Lower leg skin (tissue), 4 donors: ENCODE measurements at places on chromosomes 6 and 20. TPM values are rescaled to one million over a fixed set of nuclear protein-coding genes. Genes with fewer than 3 reads are reported as not detected.

- peak; percentile 26 for DNase-seq
Measured at GRCh38 chr20:32357375-32357868, 709 bp upstream of the ASXL1 start.

DNA sequence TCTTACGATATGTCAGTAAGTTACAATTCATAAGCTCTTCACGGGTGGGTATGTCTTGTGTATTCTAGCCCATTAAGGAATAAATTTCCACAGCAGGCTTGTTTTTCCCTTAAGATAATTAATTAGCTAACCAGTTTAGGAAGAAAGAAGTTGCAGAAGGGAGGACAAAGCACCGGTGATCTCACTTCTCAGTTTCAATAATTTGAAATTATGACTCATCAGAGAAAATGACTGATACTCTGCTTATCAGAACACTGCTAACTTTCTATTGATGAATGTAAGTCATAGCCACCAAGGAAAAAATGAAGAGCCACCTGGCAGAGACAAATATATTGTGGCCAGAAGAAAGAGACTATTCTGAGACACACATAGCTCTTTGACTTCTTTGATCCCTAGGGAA lies 35.0 kb upstream of the ENTPD6 start:
- no peak for DNase-seq

DNA sequence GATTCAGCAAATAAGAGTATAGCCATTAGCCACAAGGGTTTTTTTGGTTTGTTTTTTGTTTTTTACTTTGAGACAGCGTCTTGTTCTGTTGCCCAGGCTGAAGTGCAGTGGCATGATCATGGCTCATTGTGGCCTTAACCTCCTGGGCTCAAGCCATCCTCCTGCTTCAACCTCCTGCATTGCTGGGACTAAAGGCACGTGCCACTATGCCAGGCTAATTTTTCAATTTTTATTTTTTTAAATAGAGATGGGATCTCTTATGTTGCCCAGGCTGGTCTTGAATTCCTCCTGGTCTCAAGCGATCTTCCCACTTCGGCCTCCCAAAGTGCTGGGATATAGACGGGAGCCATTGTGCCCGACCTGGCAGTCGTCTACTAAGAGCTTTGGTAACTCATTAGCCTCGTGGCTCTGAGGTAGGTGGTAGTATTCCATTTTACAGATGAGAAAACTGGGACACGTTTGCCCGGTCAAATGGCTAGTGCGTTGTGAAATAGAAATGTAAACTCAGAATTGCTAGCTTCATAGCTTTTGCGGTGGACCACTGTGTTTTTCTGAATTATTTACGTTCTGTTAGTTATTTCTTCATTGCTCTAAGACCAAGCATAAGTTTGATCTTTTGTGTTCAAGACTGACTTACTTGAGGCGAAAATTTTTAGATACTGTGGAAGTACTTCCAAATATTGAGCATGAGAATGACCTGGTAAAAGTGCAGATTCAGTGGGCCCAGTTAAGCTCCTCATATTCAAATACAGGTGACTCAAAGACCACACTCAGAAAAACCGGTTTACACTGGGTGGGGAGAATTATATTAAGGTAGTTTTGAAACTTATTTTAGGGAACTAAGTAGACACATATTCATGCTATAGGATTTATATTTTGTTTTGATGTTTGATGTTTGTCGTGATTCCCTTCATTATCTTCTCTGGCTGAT lies 2.1 kb downstream of the PANK2 start:
- no peak for DNase-seq

- peak; percentile 15 for DNase-seq
Measured at GRCh38 chr20:50338479-50339391, 148.1 kb downstream of the CEBPB start.

- DNase-seq = no peak
Measured at GRCh38 chr6:11912420-11912819, 99.7 kb upstream of the HIVEP1 start.

DNA sequence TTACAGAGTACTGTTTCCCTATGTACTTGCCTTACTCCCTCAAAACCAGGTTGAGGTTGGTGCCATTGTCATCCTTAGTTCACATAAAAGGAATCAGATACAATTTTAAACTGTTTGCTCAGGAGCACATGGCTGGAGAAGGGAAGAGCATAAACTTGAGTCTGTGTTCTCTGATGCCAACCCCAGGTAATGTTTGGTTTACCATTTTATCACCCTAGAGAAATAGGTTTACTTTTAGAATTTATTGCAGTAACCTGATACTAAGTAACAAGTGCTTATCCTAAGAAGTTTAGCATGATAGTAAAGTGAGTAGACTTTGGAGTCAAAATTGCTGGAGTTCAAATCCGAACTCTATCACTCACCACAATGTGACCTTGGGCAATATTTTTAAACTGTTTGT lies 86.3 kb downstream of the RFPL4B start:
- no peak for DNase-seq

The PLAGL1 gene
- 30.2 TPM for total RNA-seq

GRCh38 chr6:66553441-66553840 lies 846.4 kb upstream of the EYS start:
- DNase-seq = no peak

The ZNF311 gene
- total RNA-seq = 0.69 TPM

The FAM83B gene
- 116 TPM for total RNA-seq

DNA sequence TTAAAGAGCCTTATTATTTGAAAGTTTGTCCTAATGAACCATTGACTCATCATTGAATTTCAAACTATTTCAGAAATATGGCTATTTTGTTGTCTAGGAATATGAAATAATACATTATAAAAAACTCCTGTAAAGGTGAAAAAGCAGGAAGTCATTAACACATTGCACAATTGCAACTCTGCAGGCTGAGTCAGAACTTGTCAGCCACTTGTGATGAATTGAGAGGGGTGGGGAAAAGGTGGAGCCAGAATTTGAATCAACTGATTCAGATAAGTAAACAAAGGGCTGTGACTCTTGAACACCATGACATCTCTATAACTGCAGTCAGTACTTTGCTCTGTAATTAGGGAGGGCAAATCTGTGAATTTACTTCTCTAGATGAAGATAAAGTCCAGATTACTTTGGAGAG lies 6.0 kb downstream of the C6orf141 start:
- peak; percentile 47 for DNase-seq

- no peak for DNase-seq
Measured at GRCh38 chr6:144170044-144170443, 19.7 kb downstream of the STX11 start.

The CDH26 gene
- 1.9 TPM for total RNA-seq

DNA sequence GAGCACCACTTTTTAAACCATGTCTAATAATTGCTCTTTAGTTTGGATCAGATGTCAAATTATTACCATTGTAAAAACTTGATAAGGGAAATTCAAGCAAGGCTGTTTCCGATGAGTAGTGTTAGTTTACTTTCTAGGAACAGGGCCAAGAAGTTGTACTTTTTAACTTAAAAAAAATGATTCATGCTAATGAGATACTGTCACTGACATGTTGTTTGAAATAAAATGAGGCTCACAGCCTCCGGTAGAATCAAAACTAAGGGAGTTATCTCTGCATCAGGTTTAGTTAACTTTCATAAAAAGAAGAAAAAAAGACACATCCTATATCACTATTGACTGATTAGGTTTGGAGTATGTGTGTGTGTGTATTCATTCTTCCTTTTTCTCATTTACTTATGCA lies 55.2 kb upstream of the SUPT3H start:
- DNase-seq = no peak

- no peak for DNase-seq
Measured at GRCh38 chr20:63082939-63083735, 76.4 kb upstream of the BHLHE23 start.

The LRRN4 gene
- not detected for total RNA-seq

DNA sequence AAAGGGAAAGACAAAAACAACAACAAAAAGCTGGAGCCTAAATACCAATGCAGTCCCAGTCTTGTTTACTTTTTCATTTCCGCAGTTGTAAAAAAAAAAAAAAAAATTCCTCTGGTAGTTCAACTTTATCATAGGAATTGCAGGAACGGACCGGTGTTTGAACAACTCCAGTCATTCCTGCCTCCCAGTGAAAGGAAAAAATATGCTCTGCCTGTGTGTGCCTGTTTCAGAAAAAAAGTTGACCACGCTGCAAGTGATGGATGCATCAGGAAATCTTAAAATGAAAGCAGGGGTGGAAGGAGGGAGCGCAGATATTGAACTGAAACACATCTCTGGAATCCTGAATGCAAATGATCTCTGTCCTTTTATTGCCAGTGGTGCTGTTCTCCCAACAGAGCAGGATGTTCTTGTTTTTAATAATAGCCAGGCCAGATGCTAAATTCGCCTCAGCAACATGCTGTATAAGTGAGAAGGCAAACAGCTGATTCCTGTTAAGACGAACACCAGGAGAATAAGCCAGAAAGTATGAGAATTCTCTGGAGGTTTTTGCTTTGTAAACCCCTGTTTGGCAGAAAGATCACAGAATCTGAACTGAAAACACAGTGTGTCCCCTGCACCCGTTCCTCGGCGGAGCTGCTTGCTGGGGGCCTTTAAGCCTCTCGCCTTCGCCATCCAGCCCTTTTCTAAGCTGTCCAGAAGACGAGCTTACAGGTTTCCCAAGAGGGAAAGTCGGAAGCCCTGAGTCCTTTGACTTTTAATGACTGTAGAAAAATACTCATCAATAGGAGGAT lies 178.4 kb upstream of the SUPT3H start:
- no peak for DNase-seq

DNA sequence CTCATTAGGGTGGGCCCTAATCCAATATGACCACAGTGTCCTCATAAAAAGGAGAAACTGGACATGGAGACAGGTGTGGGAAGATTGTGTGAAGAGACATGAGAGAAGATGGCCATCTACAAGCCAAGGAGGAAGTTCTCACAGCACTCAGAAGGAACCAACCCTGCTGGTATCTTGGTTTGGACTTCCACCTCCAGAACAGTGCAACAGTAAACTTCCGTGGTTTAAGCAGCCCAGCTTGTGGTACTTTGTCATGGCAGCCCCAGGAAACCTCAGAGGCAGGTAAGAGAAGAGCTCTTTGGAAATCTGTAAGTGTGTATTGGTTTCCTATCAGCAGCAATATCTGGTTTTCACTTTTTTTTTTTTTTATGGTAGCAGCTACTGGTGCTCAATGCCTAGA lies 16.5 kb upstream of the CNKSR3 start:
- no peak for DNase-seq

GRCh38 chr6:43830775-43831174 lies 60.8 kb downstream of the VEGFA start:
- no peak for DNase-seq

DNA sequence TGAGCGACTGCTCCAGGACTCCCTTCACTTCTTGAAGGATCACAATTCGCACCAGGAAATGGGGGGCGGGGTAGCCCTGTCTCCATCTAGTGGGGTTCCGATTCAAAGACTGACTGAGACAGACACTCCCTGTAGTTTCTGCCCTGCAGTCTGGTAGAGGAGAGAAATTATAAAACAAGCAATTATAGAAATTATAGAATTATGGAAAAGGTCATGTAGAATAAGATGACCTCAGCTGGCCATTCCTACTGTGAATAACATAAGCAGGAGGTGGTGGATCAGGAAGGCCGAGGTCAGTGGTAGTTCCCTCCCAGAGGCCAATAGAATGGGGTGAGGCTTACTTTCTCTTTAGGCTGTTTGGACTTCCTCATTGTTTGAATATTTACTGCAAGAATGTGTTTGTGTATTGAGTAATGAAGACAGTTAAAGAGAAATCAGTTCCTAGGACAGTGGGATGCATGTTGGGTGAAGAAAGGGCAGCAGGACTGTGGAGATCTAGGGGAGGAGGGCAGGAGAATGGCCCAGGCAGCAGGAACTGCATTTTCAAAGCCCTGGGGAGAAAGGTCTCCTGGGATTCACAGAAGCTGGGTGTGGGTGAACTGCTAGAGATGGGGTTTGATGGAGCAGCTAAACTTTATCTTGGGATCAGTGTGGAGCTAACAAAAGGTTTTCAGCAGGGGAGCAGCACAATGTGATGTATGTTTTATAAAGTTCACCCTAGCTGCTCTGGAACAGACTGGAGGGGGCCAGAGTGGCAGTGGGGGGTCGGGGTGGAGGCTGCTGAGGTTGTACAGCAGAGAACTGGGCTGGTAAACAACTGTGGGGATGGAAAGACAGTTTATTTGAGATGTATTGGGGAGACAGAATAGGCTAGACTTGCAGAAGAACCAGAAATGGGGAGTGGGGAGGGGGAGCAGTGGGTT lies 2.1 kb downstream of the ZNF341 start:
- DNase-seq = no peak

- DNase-seq = no peak
Measured at GRCh38 chr6:21791056-21791455, 197.5 kb downstream of the SOX4 start.

- no peak for DNase-seq
Measured at GRCh38 chr6:124872361-124873065, 89.7 kb upstream of the RNF217 start.

DNA sequence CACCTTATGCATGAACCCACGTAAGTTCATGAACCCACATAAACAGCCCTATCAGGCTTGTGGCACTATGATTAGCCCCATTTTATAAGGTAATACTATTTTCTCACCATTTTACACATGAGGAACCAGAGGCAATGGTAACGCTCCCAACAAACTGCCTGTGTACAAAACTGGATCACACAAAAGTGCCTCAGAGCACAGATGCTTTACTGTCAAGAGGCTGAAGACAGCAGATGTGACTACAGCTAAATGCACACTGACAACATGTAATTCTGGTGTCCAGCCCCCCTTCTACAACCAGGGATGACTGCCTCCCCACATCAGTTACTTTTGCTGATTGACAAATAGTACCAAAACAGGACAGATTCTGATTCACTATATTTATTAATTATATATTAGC lies 69.6 kb downstream of the GMDS start:
- no peak for DNase-seq

- no peak for DNase-seq
Measured at GRCh38 chr6:1424306-1424927, 35.0 kb downstream of the FOXF2 start.
